ENCODE measurements at places on chromosomes 2 and 18.
A peak's percentile ranks its signal among the peaks of the same experiment; 100 is the strongest.

GRCh38 chr2:101124643-101125366, 26.4 kb downstream of the TBC1D8 start:
- peak; percentile 90 for DNase-seq

- DNase-seq = no peak
These were observed 12.0 kb upstream of the GALM start for GRCh38 chr2:38653715-38654527.

GRCh38 chr2:66191311-66191710, 243.6 kb upstream of the MEIS1 start:
- no peak for DNase-seq

- peak; percentile 28 for DNase-seq
These were observed 2.4 kb downstream of the EN1 start for GRCh38 chr2:118845005-118845521.

GRCh38 chr2:113214141-113214540, 40.4 kb downstream of the PSD4 start:
- no peak for DNase-seq

DNA sequence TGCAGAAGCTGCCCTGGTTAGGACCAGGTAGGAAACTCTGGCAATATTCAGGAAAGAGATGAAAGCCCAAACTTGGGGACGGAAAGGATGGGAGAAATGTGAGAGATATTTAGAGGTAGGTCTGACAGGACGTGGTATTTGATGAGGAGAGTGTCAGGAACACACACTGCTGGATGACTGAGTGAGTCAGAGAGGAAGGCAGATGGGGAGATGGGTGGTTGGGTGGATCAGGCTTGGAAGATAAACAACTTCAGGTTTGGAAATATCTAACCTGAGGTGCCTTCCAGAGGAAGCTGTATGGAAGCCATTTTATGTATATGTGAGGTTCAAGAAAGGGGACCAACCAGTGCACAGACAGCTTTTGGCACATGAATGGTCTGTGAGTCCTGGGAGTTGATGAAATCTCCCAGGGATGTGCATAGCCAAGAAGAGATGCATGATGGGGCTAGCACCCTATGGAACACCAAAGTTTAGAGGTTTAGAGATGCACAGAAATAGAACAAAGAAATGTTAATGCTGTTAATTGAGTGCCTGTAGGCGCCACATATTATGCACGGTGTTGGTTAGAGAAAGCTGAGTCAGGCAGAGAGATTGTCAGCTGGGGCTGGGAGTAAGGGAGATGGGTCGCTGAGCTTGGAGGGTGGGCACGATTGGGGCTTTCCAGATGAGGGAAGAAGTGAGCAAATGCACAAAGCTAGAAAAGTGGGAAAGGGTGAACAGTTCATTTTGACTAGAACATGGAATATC, 101.0 kb downstream of the VIT start:
- DNase-seq = no peak
